ENCODE measurements at places on chromosomes 3 and 15. TPM values are rescaled to one million over a fixed set of nuclear protein-coding genes. Genes with fewer than 3 reads are reported as not detected.

Gene SAMMSON
- not detected for total RNA-seq

Gene NR2E3
- not detected for total RNA-seq

Gene PPP1R14D
- not detected for total RNA-seq

Gene CTXN2
- total RNA-seq: not detected

Gene MOBP
- total RNA-seq: not detected

Data from naive thymus-derived CD4-positive, alpha-beta T cell (primary cell).